ENCODE measurements at places on chromosomes 2 and 18.

- peaks cover 35% of the 10 kb centered on the region for H3K36me3 ChIP-seq
- H3K27me3 ChIP-seq, result no peaks in the 10 kb centered on the region
- H3K4me3 ChIP-seq, result no peak overlapping the region
- DNase-seq, result no peak
- peaks cover 48% of the 10 kb centered on the region for H3K4me1 ChIP-seq
- H3K27ac ChIP-seq, result no peak overlapping the region
Observed at GRCh38 chr2:233076749-233077148, 16.6 kb downstream of the INPP5D start.

GRCh38 chr2:12773586-12774394, 57.1 kb downstream of the TRIB2 start:
- no peak for DNase-seq
- H3K4me3 ChIP-seq, result no peak overlapping the region
- H3K27me3 ChIP-seq, result peaks cover 6% of the 10 kb centered on the region
- H3K36me3 ChIP-seq, result peaks cover 2% of the 10 kb centered on the region
- no peaks in the 10 kb centered on the region for H3K4me1 ChIP-seq

DNA sequence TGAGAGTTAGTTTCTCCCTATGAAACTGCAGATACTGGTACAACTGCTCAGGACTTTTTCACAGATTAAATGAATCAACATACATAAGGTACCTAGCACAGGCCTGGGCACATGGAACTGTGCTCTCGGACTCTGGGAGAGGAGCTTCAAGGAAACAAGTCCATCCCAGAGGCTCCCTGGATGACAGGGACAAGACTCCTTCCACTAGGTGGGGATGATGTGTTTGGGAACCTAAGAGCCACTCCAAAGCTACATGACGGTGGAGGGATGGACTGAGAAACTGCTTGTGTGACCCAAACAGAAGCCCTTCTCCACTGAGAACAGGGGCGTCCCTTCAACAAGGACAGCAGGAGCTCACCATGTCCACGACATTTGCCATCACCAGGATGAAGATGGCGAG, 37.1 kb downstream of the CENPO start:
- peaks cover 9% of the 10 kb centered on the region for H3K4me1 ChIP-seq
- H3K4me3 ChIP-seq, result no peak overlapping the region
- peaks cover 10% of the 10 kb centered on the region for H3K36me3 ChIP-seq
- DNase-seq, result no peak
- no peaks in the 10 kb centered on the region for H3K27me3 ChIP-seq

DNA sequence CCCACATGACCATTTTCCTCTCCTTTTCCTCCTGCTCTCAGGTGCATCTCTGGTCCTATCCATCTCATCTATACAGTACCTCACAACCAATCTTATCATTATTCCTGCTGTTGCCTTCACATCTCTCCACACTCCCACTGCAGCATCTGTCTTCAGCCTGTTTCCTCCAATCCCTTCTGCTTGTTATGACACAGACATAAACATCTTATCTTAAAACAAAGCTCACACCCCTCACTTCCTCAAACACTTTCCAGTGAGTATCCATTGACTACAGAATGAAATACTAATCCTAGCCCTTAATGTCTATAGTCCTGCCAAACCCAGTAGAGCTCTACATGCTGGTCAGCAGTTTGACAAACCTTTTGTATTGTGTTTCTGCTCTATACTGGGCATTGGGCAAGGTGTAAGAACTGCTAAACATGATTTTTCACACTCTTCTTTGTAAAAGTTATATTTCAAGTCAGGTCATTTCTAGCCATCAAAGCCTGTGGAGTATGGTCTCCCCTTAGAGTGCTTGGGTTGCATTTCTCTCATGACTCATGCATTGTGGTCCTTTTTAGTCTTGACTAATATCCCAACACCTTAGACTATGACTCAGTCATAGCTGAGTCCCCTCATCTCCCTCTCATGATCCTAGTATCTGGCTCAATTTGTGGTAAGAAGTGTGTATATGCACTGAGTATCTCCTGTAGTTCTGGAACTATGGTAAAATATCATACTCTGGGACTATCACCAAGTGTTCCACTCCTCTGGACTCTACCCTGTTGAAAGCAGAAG, 187.0 kb downstream of the CYRIA start:
- H3K4me3 ChIP-seq, result no peak overlapping the region
- H3K36me3 ChIP-seq, result no peaks in the 10 kb centered on the region
- no peak overlapping the region for H3K27ac ChIP-seq
- peaks cover 5% of the 10 kb centered on the region for H3K27me3 ChIP-seq
- no peak for DNase-seq
- no peaks in the 10 kb centered on the region for H3K4me1 ChIP-seq

All from memory B cell (primary cell).